ENCODE measurements at places on chromosomes 1 and 21.

GRCh38 chr1:24048205-24048869, 63.6 kb downstream of the MYOM3 start:
- no peak for DNase-seq

GRCh38 chr1:87685311-87686135, 356.8 kb downstream of the LMO4 start:
- DNase-seq = no peak

GRCh38 chr1:55626326-55626725, 411.2 kb upstream of the USP24 start:
- DNase-seq = no peak

- DNase-seq = no peak
These were observed 47.3 kb upstream of the COA6 start for GRCh38 chr1:234325878-234326496.

GRCh38 chr1:67041841-67042503, 12.0 kb downstream of the SLC35D1 start:
- no peak for DNase-seq

DNA sequence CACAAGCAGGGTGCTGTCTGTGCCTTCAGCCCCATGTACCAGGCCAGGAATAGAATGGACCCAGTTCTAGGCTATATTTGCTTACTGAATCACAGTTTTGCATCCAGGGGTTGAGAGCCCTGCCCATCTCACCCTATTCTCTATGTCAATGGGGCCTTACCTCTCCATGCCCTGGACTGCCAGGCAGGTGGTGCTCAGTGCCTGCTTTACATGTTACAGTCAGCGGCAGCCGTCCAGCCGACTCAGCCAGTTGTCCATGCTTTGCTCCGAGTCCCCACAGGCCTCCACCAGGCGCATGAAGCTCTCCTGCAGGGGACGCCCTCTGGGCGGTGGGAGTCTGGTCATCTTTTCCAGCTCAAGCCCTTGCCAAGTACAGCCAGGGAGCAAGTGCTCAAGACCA, 12.2 kb upstream of the FAM167B start:
- DNase-seq = no peak

DNA sequence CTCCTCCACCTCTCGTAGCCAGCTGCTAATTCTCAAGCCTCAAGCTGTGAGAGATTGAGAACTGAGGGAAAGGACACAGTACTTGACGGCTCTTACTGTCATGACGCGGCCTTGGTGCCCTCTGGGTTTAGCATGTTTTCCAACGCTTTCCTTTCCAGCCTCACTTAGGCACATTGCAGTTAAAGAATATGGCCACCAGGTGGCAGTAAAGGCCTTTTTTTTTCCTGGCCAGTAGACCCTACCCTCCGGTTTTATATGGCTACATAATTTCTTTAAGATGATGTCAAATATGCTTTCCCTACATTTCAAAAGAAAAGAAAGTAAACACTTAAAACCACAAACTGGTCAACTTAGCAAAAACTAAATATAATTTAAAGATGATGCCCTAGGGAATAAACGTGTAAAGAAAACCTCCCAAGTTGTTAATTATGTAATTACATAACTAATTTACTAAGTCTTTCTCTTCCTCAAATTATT, 56.8 kb upstream of the PRDX6 start:
- DNase-seq = peak; percentile 45

DNA sequence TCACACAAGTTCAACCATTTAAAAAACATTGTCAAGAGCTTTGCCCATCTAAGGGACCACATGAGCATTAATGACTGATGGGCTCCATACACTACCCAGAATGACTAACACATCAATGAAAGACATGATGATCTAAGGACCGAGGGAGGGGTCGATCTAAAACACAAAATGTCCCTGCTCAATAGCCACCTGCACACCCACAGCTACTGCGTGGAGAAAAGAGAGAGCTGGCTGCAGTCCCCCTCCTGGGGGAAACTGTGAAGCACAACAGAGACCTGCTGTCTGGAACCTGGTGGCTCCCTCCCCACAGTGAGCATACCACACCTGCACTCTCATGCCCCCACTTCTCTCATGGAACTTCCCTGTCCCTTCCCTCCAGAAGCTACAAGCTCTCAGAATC, 130.1 kb upstream of the ERG start:
- DNase-seq = no peak

- DNase-seq = no peak
These were observed 27.0 kb downstream of the PCNX2 start for GRCh38 chr1:233268389-233269022.

DNA sequence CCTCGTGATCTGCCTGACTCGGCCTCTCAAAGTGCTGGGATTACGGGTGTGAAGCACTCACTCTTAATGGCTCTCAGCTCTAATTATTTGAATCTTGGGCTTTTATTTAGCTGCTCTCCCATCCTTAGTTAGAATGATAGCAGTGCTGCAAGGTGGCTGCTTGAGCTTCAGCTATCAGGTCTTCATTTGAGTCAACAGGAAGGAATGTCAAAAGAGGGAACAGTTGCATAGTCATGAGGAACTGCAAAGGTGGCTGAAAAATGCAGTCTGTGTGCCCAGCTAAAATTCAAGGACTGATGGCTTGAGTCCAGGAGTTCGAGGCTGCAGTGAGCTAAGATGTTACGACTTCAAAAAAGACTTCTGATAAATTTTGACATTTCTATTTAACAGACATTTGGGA, 55.6 kb downstream of the UCK2 start:
- no peak for DNase-seq

DNA sequence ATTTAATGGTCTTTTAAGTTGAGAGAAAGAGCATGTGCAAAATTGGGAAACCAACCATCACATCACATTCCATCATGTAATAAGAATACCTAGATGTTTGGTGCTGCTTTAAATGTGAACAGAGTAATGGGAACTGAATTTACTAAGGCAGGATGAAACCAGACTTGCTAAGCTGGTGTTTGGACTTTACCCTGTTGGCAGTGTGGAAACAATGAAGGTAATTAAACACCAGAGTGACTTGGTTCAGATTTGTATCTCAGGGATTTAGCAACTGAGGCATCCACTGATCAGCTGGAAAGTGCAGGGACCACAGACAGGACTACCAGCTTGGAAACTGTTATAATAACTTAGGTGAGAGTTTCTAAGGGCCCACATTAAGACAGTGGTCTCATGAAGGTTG, 263.4 kb downstream of the OLFM3 start:
- DNase-seq = no peak

Data from prostate gland (tissue), 2 donors.